IMR-90 (cell line): ENCODE measurements at places on chromosomes 16 and 17. TPM values are rescaled to one million over a fixed set of nuclear protein-coding genes. Genes with fewer than 3 reads are reported as not detected.
A peak's percentile ranks its signal among the peaks of the same experiment; 100 is the strongest.

The ST6GALNAC2 gene
- not detected in 2 replicates for total RNA-seq

The CES5A gene
- total RNA-seq = not detected in 2 replicates

The MYL11 gene
- total RNA-seq = not detected in 2 replicates

The CEP295NL gene
- total RNA-seq = 0.56 and 0.72 TPM in 2 replicates

DNA sequence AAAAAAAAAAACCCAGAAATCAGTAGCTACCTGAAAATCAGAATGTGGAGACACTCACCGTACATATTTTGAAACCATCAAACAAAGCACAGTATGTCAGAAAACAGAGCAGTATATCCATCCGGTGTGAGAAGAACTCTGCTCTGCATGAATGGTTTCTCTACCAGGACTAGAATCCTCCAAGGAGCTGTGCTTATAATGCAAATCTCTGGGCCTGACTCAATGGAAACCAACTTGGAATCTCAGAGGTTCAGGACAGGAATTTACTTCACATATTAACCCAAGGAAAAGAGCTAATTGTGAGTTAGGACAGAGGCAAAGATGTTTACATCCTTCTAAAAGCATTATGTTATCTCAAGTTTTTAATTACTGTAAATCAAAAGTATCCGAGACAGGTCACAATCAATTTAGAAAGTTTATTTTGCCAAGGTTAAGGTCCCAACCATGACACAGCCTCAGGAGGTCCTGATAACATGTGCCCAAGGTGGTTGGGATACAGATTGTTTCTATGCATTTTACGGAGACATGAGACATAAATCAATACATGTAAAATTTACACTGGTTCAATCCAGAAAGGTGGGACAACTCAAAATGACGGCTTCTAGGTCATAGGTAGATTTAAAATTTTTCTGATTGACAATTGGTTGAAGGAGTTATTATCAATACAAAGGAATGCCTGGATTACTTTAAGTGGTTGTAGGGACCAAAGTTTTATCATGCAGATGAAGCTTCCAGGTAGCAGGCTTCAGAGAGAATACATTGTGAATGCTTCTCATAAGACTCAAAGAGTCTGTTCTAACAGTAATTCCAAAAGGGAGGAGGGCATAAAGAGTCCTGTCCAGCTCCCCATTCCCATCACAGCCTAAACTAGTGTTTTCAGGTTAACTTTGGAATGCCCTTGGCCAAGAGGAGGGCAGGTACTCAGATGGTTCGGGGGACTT lies 164.1 kb downstream of the CDH8 start:
- H3K4me1 ChIP-seq = no peaks in the 10 kb centered on the region
- H3K36me3 ChIP-seq = no peaks in the 10 kb centered on the region
- no peak overlapping the region for H3K27ac ChIP-seq
- H3K27me3 ChIP-seq = no peaks in the 10 kb centered on the region

DNA sequence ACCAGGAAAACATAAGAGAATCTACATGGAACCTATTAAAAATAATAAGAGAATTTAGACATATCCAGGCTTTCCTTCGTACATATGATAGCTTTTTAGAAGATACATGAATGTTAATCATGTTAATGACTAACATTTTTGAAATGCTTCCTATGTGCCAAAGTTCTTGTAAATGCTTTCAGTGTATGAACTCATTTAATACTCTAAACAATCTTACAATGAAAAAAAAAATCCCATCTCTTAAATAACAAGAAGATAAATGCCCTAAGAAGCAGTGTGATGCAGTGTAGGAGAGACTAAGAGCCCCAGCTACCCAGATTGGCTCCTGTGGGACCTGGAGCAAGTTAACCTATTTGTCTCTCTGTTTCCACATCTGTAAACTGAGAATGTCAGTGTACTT lies 220.4 kb upstream of the MYOCD start:
- H3K4me3 ChIP-seq = no peak overlapping the region
- no peak overlapping the region for H3K27ac ChIP-seq
- DNase-seq = peak; percentile 68
- H3K36me3 ChIP-seq = no peaks in the 10 kb centered on the region
- H3K27me3 ChIP-seq = no peaks in the 10 kb centered on the region

DNA sequence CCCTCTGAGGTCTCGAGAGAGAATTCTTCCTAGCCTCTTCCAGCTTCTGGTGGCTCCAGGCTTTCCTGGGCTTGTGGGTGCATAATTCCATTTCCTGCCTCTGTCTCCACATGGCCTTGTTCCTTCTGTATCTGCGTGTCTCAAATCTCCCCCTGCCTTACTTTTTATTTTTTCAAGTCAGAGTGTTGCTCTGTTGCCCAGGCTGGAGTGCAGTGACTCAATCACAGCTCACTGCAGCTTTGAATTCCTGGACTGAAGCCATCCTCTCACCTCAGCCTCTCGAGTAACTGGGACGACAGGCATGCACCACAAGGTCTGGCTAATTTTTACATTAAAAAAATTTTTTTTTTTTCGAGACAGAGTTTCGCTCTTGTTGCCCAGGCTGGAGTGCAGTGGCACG lies 120.6 kb downstream of the SHISA9 start:
- H3K27me3 ChIP-seq = no peaks in the 10 kb centered on the region
- no peak for DNase-seq
- no peaks in the 10 kb centered on the region for H3K36me3 ChIP-seq
- H3K4me1 ChIP-seq = no peaks in the 10 kb centered on the region
- no peak overlapping the region for H3K4me3 ChIP-seq
- no peak overlapping the region for H3K27ac ChIP-seq

DNA sequence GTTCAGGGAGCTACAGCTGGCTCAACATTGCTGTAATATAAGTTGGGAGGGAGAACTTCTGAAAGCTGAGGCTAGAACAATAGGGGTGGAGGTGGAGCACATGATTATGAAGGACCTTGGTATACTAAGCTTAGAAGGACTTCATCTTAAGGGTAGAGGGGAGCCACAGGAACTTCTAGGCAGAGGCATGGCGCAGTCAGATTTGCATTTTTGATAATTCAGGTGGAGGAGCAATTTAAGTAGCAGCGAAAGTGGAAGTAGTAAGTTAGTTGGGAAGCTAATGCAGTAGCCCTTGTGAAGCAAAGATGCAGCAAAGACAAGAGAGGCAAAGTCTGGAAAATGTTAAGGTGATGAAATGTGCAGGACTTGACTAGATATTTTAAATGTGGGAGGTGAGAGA lies 144.1 kb downstream of the SPECC1 start:
- no peaks in the 10 kb centered on the region; the same call in none of the 2 replicates for H3K4me1 ChIP-seq
- DNase-seq = no peak
- no peaks in the 10 kb centered on the region for H3K36me3 ChIP-seq
- H3K27me3 ChIP-seq = no peaks in the 10 kb centered on the region
- no peak overlapping the region for H3K27ac ChIP-seq

DNA sequence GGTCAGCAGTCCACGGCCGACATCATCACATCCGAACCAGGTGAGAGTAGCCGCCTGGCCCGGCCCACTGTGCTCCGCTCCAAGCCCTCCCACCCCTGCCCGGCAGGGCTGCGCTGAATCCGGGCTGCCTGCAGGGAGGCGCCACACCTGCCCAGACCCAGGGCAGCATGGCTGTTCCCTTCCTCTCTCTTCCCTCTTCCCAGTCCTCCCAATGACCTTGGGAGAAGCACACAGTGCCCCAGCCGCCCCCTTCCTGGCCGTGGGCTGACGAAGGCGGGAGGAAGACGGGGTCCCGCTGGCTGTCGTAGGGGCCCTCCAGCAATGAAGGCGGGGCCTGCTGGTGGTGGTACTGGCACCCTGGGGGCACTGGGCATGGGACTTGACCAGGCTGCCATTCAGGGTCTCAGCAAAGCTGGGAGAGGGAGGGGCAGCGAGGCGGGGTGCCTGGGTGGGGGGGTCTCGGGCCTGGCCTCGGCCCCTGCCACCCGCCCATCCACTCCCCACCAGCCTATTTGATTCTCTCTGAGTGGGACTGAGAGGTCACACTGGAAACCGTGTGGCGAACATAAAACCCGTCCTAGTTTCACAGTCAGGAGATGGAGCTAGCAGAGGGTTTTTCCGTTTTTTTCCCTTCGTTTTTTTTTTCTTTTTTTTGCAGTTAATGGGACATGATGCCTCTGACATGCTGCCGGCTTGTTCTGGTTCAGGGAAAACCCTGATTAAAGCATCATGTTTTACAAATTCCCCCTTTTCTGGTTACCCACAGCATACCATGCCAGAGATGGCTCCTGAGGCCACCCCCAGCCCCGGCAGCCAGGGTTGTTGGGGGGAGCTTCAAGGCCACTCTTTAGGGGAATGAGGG lies 50.6 kb downstream of the BAHCC1 start:
- no peak for DNase-seq
- H3K27me3 ChIP-seq = no peaks in the 10 kb centered on the region
- no peak overlapping the region for H3K27ac ChIP-seq
- H3K4me1 ChIP-seq = no peaks in the 10 kb centered on the region
- peaks cover 19% of the 10 kb centered on the region for H3K36me3 ChIP-seq

DNA sequence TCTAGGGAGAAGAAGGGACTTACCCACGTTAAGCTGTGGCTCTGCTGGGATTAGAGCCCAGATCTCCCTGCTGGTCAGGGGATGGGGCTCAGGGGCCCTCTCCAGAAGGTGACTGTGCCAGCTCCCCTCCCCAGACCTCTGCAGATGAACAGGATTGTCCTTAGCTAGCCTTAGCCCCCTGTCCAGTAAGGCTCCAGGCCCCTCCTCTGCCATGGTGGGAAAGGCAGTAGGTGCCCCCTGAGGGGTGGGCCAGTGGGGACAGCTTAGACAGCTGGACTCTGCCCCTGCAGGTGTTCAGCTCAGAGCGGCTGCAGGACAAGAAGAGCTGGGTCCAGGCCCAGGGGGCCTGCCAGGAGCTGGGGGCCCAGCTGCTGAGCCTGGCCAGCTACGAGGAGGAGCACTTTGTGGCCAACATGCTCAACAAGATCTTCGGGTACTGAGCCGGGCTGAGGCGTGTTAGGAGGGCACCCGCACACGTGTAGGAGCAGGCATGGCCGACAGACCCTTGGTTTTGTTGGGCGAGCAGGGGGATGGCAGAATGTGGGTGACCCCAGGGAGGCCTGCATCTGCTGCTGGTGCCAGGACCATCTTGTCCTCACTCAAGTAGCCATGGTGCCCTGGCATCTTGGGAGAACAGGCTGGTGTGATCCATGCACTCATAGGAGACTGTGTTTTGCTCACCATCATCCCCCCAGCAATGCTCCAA lies 50.9 kb downstream of the MRC2 start:
- H3K27ac ChIP-seq = no peak overlapping the region
- DNase-seq = no peak
- no peak overlapping the region for H3K4me3 ChIP-seq
- H3K36me3 ChIP-seq = peaks cover 80% of the 10 kb centered on the region
- H3K4me1 ChIP-seq = no peaks in the 10 kb centered on the region

DNA sequence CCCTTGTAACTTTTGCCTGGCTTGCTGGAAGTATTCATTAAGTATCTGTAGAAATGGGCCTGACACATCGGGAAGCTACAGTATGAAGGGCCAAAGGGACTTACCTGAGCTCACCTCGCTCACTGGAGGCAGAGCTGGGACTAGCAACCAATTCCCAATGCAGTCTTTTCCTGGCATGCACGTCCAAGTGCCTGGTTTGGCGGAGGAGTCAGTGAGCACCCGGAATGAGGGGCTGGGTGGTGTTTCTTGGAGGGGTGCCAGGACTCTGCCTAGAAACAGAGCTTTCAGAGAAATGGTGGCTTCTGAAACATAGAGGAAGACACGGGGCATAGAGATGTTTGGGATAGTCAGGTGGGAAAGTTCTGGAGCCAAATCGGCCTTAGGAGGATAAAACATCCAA lies 18.4 kb upstream of the GPRC5C start:
- H3K27ac ChIP-seq = no peak overlapping the region
- H3K27me3 ChIP-seq = no peaks in the 10 kb centered on the region
- no peaks in the 10 kb centered on the region for H3K36me3 ChIP-seq
- no peak for DNase-seq
- no peak overlapping the region for H3K4me3 ChIP-seq

DNA sequence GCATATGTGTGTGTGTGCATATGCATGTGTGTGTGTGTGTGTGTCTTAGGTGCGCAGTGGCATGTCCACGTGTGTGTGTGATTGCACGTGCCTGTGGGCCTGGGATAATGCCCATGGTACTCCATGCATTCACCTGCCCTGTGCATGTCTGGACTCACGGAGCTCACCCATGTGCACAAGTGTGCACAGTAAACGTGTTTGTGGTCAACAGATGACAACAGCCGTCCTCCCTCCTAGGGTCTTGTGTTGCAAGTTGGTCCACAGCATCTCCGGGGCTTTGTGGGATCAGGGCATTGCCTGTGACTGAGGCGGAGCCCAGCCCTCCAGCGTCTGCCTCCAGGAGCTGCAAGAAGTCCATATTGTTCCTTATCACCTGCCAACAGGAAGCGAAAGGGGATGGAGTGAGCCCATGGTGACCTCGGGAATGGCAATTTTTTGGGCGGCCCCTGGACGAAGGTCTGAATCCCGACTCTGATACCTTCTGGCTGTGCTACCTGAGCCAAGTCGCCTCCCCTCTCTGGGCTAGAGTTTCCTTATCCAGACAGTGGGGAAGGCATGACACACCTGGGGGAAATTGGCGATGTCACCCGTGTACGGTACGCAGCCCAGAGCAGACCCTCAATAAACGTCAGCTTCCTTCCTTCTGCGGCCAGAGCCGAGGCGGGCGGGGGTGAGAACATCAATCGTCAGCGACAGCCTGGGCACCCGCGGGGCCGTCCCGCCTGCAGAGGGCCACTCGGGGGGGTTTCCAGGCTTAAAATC lies 47.6 kb downstream of the IL21R start:
- H3K4me3 ChIP-seq = no peak overlapping the region
- H3K27ac ChIP-seq = no peak overlapping the region
- peaks cover 5% of the 10 kb centered on the region for H3K4me1 ChIP-seq
- no peak for DNase-seq
- no peaks in the 10 kb centered on the region for H3K27me3 ChIP-seq

GRCh38 chr17:71114911-71115668 lies 945.8 kb downstream of the KCNJ2 start:
- H3K27ac ChIP-seq = no peak overlapping the region
- no peaks in the 10 kb centered on the region for H3K36me3 ChIP-seq
- DNase-seq = no peak
- H3K4me1 ChIP-seq = no peaks in the 10 kb centered on the region

DNA sequence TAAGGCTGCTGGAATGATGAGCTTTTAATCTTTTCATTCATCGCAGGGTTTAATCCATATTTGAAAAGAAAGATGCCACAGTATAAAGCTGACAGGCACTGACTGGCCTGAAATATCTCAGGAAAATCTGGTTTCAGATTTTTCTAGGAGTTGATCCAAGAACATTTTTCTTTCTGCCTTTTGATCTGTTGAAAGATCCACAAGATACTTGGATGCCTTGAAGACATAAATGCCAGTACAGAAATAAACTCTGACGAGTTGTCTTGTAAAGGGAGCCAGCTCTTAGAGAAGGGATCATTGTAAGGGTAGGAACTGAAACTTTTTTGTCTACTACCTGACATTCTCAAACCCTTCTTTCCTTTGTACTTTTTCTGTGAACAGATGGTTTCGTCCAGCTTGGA lies 25.4 kb upstream of the KRT20 start:
- H3K36me3 ChIP-seq = no peaks in the 10 kb centered on the region
- DNase-seq = peak; percentile 55
- H3K27me3 ChIP-seq = no peaks in the 10 kb centered on the region
- peak overlapping the region; percentile 93 for H3K27ac ChIP-seq

- peaks cover 4% of the 10 kb centered on the region for H3K4me1 ChIP-seq
- peaks cover 69% of the 10 kb centered on the region for H3K36me3 ChIP-seq
- H3K27ac ChIP-seq = no peak overlapping the region
These were observed 2.3 kb downstream of the LCAT start for GRCh38 chr16:67941469-67942199.

- peaks cover 1% of the 10 kb centered on the region; the same call in 1 of the 2 replicates for H3K36me3 ChIP-seq
- H3K4me3 ChIP-seq = no peak overlapping the region
- peaks cover 8% of the 10 kb centered on the region for H3K4me1 ChIP-seq
- peaks cover 4% of the 10 kb centered on the region; the same call in 1 of the 2 replicates for H3K27me3 ChIP-seq
These were observed 23.7 kb downstream of the COX11 start for GRCh38 chr17:54944796-54945195.
